ENCODE measurements at places on chromosomes 1 and 21.

GRCh38 chr1:100769323-100769722 is 49.8 kb downstream of the VCAM1 start:
- DNase-seq: no peak

DNA sequence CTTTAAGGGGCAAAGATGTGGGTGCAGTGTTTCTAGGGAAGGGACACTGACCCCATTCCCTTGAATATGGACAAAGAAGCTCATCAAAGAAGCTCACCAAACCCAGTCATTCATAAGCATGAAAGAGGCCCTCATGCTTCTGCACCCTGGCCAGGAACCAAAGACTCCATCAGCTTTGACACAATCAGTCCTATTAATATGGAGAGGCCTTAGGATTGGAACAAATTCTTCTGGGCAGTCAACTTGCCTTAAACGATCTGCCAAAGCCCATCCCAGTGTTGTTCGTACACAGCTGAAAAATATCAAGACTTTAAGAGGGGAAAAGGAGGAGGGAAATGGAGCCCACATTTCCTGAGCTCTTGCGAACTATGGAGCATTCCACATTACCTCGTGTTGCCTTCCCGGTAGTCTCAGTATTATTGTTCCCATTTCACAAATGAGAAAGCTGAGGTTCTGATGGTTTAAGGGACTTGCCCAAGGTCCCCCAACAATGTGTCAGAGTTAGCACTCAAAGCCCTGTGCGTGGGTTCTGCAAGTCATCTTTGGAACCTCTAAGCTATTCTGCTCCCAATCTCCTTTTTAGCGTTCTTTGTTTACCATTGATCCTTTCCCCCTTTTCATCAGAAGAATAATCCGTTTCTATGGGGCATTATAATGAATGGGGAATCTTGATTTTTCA is 161.9 kb downstream of the ZBTB18 start:
- peak; percentile 55 for DNase-seq

- DNase-seq: no peak
These were observed 105.6 kb downstream of the MIS18A start for GRCh38 chr21:32173121-32173724.

DNA sequence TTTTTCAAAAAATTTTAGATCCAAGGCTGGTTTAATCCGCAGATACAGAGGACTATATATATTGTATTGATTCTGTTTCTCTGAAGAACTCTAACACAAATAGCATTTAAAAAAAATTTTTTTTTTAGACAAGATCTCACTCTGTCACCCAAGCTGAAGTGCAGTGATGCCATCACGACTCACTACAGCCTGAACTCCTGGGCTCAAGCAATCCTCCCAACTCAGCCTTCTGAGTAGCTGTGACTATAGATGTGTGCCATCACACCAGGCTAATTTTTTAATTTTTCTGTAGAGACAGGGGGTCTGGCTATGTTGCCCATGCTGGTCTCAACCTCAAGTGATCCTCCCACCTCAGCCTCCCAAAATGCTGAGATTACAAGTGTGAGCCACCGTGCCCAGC is 3.0 kb downstream of the ANKRD45 start:
- DNase-seq: no peak

GRCh38 chr21:38813547-38813946 is 7.8 kb downstream of the ETS2 start:
- DNase-seq: no peak

DNA sequence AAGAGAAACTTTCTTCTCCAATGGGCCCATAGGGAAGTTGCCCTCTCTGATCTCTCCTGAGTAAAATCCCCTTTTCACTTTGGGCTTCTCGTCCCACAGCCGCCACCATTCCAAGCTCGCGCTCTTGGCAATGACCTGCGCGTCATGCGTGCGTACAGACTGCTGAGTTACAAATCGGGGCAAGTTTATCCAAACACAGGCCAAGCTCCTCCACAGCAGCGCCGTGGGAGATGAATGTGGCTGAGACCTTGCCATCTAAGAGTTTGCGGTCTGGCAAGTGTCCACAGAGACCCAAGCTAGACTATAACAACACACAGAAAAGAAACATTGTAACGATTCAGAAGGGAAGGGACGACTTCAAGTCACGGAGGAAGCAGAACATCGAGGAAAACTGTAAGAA is 116.3 kb upstream of the SOD1 start:
- DNase-seq: no peak

- DNase-seq: no peak
These were observed 7.4 kb downstream of the PLEKHM2 start for GRCh38 chr1:15691434-15692032.

DNA sequence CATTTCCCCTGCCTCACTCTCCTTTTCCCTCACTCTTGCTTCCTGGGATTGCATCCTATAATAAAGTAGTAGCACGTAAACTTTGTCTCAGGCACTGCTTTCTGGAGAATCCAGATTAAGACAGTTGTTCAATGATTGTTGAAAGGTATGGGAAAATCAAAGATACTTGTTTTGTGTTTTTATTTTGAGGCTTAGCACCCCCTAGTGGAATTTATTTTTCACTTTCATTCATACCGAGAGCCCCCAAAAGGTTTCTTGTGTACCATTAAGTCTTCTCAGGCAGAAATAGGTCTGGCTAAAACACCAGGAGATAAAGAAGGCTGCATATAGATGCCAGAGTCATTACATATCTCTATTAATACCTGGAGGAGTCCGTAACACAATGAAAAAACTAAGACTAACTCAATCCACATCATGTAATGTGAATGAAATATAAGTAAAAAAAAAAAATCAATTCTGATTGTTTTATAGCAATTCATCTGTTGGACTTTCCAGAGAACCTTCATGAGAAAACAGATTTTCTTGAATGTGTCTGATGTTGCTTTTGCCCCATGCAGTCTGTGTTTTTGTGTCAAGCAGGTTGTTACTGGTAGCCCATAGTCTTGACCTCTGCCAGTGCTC is 103.5 kb downstream of the RPE65 start:
- no peak for DNase-seq

DNA sequence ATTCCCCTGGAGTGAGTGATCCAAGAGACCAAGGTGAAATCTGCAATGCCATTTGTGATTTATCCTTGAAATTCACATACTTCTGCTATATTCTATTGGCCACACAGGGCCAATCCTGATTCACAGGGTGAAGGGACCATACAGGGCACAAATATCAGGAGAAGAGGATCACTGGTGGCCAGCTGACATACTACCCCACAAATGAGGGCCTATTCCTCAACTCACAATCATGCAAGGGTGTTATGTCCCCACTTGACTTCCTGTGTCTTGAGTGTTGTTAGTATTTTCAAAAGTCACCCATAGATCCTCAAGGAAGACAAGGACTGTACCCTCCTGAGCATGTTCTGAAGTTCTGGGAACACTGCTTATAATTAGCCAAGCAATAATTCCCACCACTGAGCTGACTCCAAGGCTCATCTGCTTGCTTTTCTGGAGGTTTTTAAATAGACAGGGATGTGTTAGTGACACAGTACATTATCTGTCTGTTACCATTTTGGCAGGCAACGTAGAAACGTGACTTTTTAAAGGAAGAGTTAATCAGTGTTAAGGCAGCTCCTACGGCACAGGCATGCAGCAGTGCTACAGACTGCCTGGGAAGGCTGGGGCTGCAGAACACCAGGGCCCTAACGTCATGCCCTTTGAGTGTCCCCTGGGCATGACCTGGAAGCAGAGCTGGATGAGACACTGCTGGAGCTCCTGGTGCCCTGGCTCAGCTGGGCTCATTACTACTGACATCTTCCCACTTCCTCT is 137.4 kb downstream of the FAM78B start:
- DNase-seq: no peak

GRCh38 chr1:151542710-151543129 is 2.6 kb downstream of the TUFT1 start:
- no peak for DNase-seq

- DNase-seq: no peak
These were observed 27.9 kb downstream of the S1PR1 start for GRCh38 chr1:101264697-101265096.

DNA sequence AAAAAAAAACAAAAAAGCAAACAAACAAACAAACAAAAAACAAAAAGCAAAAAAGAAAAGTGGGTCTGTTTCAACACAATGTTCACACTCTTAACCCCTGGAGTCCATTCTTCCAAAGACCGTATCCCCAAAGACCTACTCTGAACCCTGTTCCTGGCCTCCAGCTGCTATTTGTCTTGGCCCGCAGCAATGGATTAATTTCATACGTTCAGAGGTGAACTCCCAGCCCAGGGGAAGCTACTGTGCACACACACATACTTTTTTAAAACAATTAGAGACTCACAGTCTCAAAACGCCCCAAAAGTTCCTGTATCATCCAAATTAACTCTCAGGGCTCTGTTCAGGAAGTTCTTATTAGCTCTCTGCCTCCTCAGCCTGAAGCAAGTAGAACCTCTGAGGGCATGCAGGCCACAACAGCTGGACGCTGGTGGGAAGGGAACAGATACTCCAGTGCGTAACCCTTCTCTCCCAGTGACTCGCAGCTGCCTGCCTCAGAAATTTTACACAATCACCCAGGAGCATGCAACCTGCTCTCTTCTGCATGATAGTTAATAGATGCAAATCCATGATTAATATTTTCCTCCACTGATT is 395.4 kb downstream of the RRAGC start:
- DNase-seq: no peak

- no peak for DNase-seq
These were observed 43.1 kb upstream of the COX20 start for GRCh38 chr1:244792188-244792850.

DNA sequence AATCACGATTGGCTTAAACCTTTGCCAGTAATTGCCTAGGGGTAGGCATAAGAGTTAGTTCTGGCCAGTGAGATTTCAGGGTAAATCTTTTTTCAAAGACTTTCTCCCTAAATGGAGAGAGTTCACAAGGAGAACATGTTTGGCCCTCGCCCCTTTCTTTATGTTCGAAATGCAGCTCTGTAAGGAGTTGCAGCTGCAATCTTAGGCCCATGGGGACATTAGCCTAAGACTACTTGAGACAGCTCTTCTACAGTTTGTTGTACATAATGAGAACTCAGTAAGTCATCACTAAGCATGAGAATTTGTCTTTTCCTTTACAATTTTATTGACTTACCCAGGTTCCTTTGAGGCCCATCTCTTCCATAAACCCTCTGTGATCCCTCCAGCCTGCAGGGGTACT is 40.4 kb upstream of the GADD45A start:
- DNase-seq: no peak

GRCh38 chr1:160056648-160057169 is 13.3 kb downstream of the KCNJ10 start:
- DNase-seq: no peak

DNA sequence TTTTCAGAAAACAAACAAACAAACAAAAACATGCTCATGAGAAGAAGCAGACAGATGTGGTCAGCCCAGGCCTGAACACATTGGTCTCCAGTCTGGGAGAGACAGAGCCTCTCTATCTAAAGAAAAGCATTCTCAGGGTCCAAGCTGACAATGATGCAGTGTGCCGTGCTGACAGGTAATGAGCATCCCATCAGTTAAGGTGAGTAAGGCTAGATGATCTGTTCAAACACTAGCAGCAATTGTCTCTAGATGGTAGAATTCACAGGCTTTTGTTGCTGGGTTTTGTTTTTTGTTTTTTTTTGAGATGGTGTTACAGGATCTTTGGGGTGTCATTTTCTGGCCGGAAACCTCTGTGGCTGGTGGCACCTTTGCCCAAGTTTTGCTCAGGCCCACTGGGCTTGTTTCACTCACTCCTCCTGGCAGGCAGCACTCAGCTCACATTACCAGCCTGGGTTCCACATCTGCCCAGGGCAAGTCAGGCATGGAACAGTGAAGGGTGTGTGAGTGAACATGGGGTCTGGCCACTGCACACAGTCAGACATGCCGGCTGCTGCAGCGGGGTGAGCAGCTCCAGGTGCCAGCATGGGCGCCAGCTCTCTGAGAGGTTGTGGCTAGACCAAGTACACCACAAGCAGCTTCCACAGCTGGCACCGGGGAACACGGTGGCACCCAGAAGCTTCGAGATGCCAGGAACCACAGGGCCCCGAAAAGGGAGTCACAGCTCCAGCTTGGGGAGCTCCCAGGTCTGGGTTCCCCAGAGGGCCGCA is 2.5 kb upstream of the C1QA start:
- no peak for DNase-seq

DNA sequence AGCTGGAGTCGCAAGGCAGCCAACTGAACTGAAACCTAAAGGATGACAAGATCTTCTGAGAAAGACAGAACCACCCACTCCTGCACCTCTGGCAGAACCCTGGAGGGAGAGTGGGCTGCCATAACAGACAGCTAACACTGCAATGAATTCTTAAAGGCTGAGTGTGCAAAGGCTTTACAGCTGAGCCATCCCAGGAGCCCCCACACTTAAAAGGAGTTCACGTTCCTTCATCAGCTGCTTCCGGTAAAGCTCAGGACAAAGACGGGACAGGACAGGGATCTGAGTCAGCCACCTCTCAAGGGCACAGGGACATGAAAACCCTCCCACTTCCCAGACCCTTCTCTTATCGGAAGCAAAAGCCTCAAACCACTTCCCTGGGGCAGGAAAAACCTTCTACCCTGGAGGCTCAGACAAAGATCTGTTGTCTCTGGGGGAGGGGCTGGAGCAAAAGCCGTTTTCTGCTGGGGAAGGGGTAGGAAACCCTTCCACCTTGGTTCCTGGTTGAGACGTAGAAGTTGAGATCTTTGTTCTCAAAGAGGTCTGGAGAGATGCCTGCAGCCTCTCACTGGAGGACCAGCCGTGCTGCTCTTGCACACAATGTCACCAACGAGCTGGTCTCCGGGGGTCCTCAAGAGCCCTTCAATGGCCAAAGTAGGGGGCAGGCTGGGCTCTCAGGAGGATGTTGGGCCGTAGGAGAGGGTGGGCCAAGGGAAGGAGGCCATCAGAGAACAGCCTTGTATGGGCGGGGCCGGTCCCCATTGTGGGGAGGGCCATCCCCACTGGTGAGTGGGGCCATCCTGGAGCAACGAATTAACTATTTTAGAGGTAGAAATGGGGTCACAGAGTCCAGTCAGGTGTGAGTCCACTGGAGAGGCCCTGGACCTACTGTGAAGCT is 452.4 kb downstream of the PTPRU start:
- DNase-seq: no peak

GRCh38 chr21:14712121-14712715 is 166.1 kb upstream of the SAMSN1 start:
- no peak for DNase-seq

DNA sequence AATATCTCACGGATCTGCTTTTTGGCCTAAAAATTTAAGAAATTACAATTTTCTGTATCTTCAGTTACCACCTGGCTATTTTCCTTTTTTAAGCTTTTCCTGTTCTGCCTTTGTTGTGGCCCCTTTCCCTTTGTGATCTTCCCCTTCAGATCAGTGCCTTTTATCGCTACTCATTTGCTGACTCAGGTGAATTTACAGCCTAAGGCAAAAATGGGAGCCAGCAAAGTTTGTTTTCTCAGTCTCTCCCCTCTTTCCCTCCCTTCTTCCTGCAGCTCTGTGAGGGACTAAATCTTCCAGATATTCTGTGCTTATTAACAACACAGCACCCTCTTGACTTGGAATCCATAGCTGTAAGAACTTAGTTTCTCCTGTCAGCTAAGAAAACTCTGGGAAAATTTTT is 5.3 kb upstream of the PRRC2C start:
- DNase-seq: no peak
